Stimulated activated CD8-positive, alpha-beta memory T cell treated with anti-CD3 and anti-CD28 coated beads, Interleukin-7, amount 100 ng/mL, for 4 hours (primary cell): ENCODE measurements at places on chromosomes 2 and 18.

DNA sequence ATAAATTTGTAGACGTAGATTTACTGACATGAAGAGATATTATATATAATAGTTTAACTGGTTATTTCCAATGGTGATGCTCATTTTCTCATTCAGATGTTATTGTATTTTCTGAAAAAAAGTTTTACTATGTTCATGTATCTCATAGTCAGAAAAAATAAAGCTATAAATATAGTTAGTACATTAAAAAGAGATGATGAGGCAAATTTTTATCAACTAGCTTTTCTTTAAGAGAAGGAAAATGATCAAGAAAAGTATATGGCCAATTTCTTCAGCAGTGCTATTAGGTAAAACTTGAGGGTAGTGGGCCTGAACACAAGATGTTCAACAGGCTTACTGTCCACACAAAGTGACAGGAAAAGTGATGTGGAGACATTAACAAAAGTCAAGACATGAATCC, 11.7 kb downstream of the TTC21B start:
- no peak for DNase-seq

DNA sequence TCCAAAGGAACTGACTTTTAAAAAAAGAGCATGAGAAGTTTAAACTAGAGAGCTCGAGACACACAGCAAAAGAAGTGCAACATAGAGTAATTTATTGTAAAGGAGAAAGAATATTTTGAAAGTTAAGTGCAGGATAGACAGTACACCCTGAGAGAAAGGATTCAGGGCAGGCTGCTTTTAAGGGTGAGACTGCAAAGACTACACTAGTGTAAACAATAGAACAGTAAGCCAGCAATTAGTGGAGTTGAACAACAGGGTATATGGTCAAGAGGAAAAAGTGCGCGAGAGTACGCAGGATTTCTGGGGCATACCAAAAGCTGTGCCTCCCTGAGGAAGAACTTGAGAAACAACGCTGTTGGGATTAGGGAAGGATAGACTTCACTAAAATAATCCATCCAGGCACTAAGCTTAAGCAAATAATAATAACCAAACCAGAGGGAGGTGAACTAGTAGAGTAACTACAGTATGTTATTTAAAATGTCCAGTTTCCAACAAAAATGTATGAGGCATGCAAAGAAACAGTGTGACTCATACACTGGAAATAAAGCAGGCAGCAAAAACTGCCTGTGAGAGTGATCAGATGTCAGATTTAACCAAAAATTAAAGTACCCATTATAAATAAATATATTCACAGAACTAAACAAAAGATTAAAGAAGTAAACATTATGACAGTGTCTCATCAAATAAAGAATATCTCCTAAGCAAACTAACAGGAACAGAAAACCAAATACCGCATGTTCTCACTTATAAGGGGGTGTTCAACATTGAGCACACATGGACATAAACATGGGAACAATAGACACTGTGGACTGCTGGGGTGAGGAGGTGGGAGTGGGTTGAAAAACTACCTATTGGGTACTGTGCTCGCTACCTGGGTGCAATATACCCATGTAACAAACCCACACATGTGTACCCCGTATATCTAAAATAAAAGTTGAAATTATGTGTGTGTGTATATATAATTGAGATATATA, 40.5 kb upstream of the EMILIN2 start:
- DNase-seq = no peak

DNA sequence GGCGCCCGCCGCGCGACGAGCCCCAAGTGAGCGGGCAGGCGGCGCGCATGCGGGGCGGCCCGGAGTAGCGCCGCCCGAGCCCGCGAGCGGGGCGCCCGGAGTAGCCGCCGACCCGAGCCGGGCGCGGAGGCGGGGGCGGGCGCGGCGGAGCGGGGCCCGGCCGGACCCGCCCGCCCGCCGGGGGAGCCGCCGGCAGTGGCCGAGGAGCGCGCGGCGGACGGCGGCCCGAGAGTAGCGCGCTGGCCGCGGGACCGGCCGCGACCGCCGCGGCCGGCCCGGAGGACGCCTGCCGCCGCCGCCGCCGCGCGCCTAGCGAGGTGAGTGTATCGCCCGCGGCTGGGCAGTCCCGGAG, at the start of gene GALNT1:
TSS of gene GALNT1 (plus strand) at position 195 of the 352 bp plus-strand sequence. CDS start 72,923 bp downstream, outside the sequence.
- DNase-seq = no peak

DNA sequence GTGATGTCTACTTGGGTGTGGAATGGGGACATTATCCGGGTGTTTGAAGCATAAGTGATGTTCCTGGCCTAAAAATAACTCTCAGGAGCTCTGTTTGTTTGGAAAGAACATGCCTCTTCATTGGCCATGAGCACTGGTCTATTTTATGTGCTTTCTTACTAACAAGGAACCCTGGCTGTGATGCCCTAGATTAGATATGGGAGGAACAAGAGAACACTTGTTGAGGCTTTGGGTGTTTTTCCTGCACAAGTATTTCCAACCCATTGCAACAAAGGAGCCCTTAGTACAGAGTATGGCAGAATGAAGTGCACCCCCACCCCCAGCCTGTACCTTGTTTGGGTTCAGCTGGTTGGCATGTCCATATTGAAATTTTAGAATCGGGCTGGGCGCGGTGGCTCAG, 95.9 kb downstream of the SLC4A3 start:
- no peak for DNase-seq

DNA sequence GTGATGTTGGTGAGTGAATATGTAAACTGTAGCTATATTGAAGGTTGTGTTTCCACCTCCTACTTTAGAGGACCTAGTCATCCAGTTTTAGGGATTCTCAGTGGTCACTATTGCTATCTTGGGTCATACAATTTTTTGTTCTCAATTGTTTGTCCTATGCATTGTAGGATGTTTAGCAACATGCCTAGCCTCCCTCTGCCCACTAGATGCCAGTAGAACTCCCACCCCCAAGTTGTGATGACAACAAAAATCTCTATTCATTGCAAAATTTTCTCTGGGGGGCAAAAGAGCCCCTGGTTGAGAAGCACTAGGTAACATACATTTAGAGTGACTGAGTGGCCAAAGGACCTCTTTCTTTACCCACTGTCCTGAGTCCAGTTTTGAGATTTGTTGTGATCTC, 87.3 kb downstream of the LRRTM4 start:
- DNase-seq = no peak

DNA sequence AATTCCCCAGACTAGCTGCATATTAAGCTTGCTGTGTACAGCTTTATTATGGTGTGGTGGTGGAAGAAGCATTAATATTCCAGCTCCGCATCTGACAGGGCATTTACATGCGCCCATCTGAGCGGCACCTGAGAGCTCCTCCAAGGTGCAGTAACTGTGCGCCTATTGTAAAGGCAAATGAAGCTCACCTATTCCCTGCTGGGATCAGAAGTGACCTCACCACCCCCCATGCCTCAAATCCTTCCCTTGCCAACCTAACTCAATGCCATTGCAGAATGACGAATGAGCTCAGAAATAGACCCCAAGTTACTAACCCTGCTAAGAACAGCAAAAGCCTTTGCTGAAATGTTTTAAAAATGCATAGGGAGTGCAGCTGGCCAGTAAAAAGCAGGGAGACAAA, 14.3 kb downstream of the BCL11A start:
- DNase-seq = no peak

GRCh38 chr18:73479477-73479876, 611.7 kb upstream of the NETO1 start:
- DNase-seq = no peak

- DNase-seq = no peak
Measured at GRCh38 chr2:163756588-163756987, 20.8 kb upstream of the FIGN start.

DNA sequence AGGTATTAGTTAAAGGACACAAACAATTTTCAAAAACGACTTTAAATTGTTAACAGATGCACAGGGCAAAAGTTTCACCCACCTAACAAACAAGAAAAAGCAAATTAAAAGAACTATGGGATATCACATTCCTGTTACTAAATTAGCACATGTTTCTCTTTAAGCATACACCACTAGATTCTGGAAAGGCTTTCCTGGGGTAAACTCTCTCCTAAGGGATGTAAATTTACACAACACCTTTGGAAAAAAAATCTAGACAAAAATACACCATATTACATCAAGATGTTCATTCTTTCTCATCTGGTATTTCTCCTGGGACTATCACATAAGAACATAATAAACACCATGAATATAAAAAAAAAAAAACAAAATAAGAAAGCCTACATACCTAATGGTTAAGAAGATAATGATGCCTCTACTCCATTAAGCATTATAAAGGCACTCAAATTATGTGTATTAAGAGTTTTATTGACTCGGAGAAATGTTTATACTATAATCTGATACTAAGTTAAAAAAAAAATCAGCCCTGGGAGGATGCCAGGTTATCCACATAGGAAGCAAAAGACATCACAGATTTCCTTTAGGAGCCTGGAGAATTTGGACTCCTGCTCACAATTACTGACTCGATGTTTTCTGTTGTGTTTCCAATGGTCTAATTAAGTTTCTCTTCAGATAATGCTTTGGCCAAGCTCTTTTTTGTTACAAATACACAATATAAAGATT, 82.8 kb upstream of the AFF3 start:
- DNase-seq = no peak

DNA sequence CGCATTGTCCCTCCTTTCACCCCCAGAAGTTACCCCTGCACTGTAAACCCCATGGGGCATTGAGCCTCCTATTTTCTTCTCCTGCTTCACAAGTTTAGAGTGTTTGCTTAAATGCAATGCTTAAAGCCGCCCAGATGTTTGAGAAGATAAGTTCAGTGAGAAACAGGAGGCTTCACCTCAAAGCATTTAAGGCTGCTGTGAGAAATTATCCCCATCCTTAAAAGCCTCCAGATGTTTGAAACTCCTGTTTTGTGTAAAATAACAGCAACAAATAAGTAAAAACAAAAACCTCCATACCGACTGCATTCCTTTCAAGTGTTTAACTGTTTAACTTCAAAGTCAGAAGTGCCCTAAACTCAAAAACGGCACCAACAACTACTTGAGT, 81.8 kb downstream of the RTP5 start:
- DNase-seq = no peak

GRCh38 chr2:190927301-190927700, 46.7 kb downstream of the GLS start:
- no peak for DNase-seq

DNA sequence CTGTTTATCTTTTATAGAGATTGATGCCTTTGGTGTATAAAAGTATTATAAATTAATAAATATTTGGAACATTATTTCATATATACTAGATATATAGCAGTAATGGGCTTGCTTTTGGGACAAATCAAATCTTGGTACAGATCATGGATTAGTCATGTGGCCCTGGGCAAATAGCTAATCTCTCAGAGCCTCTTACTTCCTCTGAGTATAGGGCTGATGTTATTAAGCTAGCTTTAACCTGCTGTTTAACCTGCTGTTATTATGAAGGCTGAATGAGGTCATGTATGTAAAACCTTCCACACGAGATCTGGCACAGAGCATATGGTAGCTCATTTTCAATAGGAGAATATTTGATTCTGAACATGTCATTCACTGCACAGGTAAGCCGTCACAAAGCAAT, 5.7 kb downstream of the ITGB6 start:
- no peak for DNase-seq

GRCh38 chr2:55926246-55926645, 2.7 kb upstream of the EFEMP1 start:
- DNase-seq = no peak

DNA sequence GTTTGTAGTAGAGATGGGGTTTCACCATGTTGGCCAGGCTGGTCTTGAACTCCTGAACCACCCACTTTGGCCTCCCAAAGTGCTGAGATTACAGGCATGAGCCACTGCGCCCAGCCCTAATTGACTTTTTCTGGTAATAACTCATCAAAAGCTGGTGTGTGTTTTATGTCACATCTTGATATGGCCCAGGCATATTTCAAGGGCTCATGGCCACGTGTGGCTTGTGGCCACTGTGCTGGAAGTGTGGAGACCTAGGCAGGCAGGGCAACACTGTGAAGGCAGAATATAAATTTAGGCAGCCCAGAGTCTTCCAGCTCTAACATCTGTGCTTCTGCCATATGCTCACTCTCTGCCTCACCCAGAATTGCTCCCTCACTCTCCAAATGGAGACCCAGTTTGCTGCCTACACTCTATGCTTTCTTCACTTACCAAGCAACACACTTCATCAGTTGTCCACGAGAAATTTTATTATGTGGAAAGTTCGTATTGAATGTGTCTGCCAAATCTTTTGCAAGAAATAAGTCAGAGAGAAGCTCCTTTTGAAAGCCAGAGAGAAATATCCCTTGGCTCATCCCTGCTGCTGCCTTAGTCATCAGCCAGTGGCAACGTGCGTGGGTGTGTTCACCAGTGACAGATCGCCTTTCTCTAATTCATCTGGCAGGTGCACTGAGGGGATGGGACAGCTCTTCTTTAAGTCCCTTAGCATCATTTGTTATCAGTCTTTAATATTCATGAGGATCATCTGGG, 129.4 kb upstream of the CXCR4 start:
- no peak for DNase-seq

GRCh38 chr2:20186855-20187187, 38.1 kb downstream of the SDC1 start:
- no peak for DNase-seq

DNA sequence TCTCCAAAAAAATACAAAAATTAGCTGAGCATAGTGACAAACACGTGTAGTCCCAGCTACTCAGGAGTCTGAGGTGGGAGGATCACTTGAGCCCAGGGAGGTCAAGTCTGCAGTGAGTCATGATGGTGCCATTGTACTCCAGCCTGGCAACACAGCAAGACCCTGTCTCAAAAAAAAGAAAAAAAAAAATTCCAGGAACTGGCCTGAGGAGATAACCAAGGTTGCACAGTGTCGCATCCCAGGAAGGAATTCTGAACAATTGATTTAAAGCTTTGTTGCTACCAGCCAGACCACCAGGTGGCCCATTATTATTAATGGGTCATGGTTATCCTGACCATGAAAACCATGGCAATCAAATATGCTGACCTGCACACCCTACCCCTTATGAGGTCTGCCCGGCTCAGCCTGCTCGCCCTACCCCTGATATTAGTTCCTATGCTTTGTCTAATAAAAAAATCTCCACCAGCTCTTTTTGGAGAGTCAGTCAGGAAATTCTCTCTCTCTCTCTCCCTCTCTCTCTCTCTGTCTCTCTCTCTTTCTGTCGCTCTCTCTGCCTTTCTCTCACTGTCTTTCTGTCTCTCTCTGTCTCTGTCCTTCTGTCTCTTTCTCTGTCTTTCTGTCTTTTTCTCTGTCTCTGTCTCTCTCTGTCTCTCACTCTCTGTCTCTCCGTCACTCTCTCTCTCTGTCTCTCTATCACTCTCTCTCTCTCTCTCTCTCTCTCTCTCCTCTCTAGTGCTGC, 73.7 kb downstream of the NCAPH start:
- no peak for DNase-seq

GRCh38 chr2:187552828-187553681, 1.2 kb downstream of the TFPI start:
- no peak for DNase-seq

DNA sequence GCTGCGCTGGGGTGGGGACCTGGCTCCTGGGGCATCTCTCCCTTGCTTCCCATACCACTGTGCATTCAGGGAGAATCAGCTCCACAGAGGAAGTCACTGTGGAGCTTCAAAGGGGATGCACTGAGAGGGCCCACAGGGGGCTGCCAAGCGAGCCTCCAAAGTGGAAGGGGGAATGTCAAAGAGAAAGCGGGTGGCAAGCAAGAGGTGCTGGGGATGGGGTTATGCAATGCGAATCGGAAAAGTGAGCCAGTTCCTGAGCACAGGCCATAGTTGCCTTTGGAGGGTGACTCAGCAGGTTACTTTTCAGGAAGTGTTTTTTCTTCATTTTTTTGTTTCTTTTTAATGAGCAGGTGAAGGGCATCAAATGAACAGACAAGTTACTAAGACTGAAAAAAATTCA, 17.6 kb downstream of the PMAIP1 start:
- DNase-seq = no peak

GRCh38 chr18:44786257-44786656, 105.6 kb downstream of the SETBP1 start:
- DNase-seq = no peak

GRCh38 chr2:231626449-231626848, 33.8 kb downstream of the TEX44 start:
- DNase-seq = no peak
